ENCODE measurements at places on chromosomes 6 and 20.

- DNase-seq, result no peak
These were observed 39.3 kb upstream of the DUSP22 start for GRCh38 chr6:252775-253535.

DNA sequence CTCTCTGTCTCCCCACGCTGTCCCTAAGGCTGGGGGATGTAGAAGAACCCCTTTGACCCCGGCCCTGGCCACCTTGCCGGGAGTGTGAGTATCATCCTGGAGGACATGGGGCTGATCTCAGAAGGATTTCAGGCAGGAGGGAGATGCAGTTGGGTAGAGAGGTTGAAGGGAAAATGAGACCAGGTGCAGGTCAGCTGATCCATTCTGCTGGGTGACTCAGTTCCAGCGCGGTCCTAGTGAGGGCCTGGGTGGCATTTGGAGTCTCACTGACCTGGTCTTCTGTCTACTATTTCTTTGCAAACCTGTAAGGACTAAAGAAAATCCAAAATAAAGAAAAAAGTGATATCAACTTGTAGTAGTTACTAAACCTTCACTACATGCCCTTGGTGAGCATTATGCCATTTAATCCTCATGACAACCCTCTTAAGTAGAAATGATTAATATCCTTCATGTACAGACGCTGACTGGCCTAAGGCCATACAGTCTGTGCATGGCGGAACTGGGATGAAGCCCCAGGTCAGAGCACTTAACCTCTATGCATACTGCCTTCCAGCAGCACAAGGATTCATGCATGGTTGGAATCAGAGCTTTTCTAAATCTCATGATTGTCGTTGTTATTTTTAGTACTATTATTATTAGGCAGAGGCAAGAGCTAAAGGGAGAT lies 106.3 kb downstream of the ZDHHC14 start:
- no peak for DNase-seq

DNA sequence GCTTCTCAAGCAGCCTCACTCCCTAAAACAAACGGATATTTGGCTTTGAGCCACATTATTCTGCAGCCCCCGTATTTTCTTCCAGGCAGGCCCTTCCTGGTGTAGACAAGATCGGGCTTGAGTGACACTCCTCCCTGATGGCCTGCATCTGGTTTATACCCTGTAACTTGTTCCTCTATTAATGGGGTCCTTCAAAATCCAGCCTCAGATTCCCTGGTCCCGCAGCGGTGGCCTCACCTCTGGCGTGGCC lies 375 bp upstream of the TMEM14C start:
- DNase-seq, result no peak

DNA sequence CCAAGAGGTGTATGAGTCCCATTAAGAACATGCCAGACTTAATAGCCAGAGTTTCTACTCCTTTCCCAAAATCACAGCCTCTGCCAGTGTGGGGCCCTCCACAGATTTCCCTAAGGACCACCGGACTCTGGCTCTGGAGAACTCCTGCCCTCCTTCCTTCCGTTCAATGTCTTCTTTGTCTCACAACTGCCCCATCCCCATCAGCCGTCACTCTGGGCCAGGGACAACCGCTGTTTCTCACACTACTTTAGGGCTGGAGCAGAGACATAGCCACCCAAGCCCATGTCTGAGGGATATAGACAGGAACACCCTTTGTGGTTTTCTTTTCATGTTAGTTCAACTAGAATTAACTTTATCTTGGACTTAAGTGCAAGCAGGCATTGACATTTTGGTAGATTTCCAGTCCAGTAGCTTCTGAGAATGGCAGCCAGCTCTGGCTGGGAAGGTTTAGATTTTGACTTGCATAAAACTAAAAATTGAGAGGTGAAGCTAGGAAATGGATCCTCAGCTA lies 6.7 kb upstream of the ACSS1 start:
- no peak for DNase-seq

DNA sequence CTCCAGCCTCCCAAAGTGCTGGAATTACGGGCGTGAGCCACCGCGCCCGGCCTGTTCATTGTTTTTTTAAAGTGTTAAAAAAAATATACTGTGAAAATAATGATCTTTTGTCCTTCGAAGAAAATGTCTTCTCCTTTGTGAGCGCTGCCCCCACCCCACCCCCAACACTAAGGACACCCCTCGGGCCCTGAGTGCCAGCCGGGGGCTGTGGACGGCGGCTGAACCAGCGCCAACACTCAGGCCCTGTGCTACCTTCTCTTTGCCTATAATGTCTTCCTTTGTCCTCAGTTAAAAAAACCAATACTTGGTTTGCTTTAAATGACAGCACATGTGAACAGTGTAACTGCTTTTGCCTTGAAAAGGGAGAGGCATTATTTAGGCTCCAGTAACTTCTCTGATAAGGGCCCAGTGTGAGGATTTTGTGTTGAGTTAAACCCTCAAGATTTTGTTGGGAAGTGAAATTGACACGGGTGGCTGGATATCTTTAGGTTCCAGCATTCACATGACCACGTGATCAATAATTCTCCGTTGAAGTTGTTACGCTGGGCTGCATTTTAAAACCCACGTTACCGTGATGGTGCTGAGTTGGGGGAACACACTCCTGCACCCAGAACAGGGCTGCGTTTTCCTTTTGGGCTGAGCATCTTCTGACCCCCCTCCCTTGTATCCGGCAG lies 9.5 kb upstream of the ADRM1 start:
- DNase-seq, result no peak

DNA sequence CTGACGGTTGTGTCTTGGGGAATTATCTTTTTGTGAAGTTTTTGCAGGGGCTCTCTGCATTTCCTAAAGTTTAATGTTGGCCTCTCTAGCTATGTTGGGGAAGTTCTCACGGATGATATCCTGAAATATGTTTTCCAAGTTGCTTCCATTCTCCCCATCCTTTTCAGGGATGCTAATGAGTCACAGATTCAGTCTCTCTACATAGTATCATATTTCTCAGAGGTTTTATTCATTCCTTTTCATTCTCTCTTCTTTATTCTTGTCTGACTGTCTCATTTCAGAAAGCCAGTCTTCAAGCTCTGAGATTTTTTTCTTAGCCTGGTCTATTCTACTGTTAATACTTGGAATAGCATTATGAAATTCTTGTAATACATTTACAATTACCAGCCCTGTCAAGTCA lies 61.3 kb downstream of the UNC5CL start:
- DNase-seq, result no peak

Data from iPS DF 19.7 (cell line).